T47D (cell line): ENCODE measurements at places on chromosomes 2 and 18.

- no peak for DNase-seq
Measured at GRCh38 chr2:158542577-158542976, 85.8 kb downstream of the PKP4 start.

DNA sequence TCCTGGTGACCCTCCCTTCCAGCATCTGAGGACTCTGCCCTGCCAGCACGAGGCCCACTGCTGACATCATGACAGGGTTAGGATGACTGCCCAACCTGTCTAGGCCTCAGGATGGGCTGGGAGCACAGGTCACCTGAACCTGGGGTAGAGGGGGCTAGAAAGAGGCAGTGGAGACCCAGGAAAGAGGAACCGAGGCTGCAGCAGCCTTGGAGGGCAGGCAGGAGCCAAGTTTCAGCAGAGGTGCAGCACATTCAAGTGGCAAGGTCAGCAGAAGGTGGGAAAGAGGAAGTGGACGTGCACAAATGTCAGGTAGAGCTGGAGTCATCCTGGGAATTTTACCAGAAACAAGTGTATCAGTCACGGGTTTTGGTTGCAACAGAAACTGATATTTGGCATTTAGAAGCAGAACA is 13.6 kb upstream of the RAB10 start:
- DNase-seq = no peak

GRCh38 chr2:11406267-11406957 is 59.5 kb downstream of the E2F6 start:
- no peak for DNase-seq

GRCh38 chr2:67221266-67221665 is 175.9 kb upstream of the ETAA1 start:
- DNase-seq = no peak
